Activated CD4-positive, alpha-beta T cell treated with anti-CD3 and anti-CD28 coated beads, Interleukin-2, Interleukin-4, amounts not matched to agents 100 ng/mL and 50 ng/mL, durations not matched to agents 16 hours and 8 hours (primary cell): ENCODE measurements at places on chromosomes 4 and X.
A peak's percentile ranks its signal among the peaks of the same experiment; 100 is the strongest.

DNA sequence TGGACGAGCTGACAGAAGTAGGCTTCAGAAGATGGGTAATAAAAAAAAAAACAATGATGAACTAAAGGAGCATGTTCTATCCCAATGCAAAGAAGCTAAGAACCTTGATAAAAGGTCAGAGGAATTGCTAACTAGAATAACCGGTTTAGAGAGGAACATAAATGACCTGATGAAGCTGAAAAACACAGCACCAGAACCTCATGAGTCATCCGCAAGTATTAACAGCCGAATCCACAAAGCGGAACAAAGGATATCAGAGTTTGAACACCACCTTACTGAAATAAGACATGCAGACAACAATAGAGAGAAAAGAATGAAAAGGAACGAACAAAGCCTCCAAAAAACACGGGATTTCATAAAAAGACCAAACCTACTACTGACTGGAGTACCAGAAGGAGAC lies 10.5 kb downstream of the NELFA start:
- DNase-seq: no peak

- no peak for DNase-seq
These were observed 345.7 kb upstream of the HS3ST1 start for GRCh38 chr4:11774346-11774745.

DNA sequence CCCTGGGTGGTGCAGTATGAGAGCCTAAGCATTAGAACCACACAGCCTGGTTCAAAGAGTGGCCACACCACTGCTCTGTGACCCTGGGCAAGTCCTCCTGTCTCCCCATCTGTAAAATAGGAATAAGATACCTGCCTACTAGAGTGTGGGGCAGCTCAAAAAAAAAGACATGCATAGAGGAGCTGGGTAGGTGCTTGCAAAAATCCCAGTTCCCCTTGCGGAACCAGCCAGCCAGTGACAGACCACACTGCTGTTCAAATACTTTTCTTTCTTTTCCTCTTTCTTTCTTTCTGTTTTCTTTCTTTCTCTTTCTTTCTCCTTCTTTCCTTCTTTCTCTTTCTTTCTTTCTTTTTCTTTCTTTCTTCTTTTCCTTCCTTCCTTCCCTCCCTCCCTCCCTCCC lies 63.0 kb upstream of the TRIM2 start:
- no peak for DNase-seq

GRCh38 chr4:68613752-68614151 lies 37.6 kb upstream of the UGT2B17 start:
- no peak for DNase-seq

GRCh38 chr4:186728631-186729271 lies 5.1 kb upstream of the FAT1 start:
- no peak for DNase-seq

DNA sequence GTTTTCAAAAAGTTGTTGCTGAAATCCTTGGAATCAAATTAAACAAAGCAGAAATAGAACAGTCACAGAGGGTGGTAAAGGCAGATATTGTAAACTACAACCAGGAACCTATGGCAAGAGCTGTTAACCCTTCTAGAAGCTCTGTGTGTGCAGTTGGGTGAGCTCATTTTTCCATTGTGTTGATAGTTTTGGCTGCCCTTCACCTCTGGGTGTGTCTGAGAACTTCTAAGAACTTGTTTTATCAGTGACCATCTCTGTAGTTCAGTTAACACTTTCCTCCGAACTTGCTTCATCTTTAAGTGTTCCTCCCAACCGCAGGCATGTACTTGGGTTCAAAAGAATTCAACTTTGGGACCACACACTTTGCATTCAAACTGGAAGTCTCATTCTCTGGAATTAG lies 32.7 kb downstream of the RBMX start:
- DNase-seq: peak; percentile 19

DNA sequence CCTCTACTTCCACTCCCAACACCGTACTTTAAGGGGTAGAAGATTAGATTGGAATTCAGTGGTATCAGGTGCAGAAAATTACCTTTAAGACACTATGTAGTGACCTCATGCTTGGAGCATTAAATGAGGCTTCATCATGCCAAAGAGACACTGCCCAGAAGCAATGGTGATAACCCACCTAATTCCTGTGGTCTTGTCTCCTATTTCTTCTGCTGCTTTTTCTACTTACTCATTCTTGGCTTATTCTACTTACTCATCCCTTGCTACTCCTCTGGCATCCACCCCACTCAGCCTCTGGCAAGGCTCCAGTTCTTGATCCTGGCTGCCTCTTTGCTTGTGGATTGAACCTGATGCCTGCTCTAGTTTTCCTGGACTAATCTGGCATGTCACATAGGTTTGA lies 62.3 kb upstream of the ADAMTS3 start:
- no peak for DNase-seq

- no peak for DNase-seq
These were observed 118.8 kb downstream of the ZNF827 start for GRCh38 chr4:145819853-145820181.

DNA sequence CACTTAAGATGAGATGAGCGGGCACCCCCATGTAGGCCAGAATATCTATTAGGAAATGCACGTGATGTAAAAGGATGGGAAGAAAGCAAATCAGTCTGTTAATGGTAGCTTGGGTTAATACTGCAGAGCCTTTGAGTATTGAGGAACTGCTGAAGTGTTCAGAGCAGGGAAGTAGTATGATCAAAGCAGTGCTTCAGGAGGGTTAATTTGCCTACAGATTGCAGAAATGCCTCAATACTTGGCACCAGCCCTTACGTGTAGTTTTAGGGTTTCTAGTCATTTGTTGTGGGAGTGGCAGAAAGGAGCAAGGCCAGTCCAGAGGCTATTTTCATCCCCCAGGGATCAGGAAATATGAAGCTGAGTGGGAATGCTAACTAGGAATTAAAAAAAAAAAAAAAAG lies 19.7 kb downstream of the ZFX start:
- no peak for DNase-seq
